ENCODE measurements at places on chromosomes 16 and 17.
A peak's percentile ranks its signal among the peaks of the same experiment; 100 is the strongest.

DNA sequence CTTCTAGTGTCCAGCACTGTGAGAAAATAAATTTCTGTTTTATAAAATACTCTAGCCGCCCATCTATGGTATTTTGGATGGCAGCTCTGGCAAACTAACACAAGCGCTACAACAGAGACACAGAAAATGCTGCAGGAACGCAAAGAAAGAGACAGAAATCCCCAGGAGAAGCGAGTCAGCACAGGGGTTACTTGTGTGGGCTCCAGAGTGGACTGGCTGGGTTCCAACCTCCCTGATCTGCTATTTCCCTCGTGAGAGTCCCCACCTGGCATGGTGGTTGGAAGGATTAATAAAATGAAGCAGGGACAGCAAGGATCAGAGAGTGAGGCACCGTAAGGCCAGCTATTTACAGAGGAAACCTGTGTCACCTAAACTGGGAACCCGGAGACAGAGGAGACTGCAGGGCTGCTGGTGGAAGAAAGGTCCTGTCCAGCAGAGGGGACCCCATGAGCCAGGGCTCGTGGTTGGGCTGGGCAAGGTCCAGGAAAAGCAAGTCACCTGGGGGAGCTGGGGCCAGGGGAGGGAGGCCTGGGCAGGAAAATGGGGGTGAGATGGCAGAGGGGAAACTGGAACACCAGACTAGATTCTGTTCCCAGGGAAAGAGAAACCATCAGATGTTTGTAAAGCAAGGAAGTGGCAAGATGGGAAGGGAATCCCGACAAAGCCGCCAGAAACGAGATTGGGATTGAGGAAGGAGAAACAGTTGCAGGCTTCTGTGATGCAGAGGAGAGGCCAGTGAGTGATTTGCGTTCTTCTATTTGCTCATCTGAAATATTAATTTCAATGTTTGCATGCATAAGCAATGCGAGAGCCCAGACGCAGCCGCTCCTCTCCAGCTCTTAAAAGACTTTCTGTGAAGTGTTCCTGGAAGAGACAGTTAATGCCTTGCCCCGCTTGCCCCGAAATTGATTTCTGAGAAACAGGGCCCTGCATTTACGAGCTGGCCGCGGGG is 63.0 kb upstream of the TEKT3 start:
- peak; percentile 46 for DNase-seq

- DNase-seq = no peak
Observed at GRCh38 chr17:80771612-80772005, 220.0 kb upstream of the CHMP6 start.

DNA sequence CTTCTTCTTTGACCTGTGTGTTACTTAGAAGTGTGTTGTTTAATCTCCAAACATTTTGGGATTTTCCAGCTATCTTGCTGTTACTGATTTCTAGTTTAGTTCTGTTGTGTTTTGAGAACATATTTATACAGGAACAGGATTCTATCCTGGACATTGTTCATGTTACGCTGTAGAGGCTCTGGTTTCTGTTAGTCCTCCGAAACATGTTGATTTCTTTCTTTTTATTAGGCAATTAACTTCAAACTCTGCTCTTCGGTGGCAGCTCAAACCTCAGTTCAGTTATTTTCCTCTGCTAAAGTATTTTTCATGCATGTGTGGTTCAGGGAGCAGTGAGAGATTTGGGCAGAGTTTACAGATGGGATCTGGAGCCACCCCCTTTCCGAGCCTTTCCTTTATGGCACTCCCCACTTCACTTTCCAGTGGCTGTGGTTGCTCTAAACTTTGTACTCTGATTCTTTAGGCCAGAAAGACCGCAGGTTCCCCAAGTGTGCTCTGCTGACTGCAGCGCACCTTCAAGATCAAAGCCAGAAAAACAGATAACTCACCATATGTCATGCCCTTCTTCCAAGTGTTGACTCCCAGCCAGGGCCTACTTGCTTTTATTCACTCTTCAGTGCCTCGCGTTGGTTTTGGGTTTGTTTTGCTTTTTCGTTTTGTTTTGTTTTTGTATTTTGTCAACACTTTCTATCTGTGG is 77.6 kb upstream of the KSR1 start:
- DNase-seq = peak; percentile 16

DNA sequence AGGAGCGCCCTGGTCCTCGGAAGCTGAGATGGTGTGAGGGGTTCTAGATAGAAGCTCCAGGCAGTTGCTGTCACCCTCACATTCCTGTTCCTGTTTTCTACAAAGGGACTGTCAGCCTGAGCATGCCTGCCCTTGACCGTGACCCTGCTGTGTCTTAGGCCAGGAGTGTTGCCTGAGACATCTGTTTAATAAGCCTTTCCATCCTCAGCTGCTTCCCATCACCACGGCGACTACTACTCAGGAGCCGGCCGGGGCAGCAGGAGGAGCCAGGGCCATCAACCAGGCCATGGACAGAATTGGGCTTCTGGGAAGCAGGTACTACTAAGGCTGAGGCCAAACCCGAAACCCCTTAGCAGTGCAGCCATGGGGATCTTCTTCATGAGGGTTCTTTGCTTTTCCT is 151.4 kb downstream of the KATNIP start:
- DNase-seq = no peak

- DNase-seq = no peak
Observed at GRCh38 chr16:9677301-9677653, 505.0 kb downstream of the GRIN2A start.

DNA sequence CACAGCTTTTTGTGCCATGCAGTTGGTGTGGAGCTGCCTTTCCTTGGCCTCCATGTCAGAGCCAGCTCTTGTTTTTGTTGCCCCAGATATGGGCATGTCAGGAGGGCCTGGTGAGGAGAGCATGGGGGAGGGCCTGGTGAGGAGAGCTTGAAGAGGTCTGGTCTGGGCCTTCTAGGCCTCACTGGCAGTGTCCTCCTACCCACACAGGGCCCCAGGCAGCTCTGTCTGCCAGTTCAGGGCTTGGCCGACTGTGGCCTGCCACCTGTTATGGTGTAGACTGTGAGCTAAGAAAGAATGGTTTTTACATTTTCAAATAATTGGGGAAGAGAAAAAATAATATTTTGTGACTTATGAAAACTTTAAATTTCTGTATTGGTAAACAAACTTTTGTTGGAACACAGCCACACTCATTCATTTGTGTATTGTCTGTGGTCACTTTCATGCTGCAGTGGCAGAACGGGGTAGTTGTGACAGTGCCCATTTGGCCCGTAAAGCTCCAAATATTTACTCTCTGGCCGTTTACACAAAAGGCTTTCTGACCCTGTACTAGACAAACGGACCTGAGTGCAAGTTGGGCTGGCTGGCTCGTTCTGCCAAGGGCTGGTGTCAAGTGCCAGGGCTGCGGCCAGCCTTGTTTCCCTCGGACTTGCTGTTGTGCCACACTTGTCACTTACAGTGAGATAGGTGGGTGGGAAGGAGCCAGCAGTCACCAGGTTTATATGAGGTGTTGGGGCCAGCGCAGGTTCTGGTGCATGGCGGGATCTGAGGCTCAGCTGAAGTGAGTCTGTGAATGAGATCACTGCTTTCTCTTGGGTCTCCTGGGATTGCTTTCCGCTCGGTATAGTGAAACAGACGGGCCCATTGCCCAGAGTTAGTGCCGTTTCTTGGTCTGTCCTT is 18.2 kb downstream of the PGS1 start:
- no peak for DNase-seq

DNA sequence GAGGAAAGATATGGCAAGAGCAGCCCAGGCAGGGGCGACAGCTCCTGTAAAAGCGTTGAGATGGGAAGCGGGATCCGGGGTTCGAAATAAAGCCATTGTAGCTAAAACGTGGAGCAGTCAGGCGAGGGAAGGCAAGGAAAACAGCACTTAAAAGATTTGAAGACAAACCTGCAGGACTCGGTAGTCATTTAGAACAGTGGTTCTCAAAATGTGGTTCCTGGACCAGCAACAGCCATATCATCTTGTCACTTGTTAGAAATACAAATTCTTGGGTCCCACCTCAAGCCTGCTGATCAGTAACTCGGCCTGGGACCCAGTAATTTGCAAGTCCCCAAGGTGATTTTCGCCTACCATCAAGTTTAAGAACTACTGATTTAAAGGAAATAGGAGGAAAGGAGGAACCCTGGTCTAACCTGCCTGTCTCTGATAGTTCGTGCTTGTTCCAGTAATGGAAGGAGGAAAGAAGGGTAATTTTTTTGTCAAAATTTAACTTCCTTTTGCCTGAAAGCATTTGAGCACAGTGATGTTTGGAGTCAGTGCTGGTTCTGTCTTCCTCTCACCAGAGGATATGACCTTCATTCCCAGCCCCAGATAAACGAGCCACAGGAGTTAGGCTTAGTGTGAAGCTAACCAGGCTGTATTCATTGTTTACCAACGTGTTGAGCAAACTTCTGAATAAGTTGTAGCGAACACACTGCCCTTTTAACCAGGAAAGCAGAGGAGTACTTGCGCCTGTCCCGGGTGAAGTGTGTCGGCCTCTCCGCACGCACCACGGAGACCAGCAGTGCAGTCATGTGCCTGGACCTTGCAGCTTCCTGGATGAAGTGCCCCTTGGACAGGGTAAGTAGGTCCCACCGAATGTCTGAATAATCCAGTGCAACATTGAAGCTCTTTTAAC is 1.1 kb downstream of the ORC6 start:
- DNase-seq = no peak

DNA sequence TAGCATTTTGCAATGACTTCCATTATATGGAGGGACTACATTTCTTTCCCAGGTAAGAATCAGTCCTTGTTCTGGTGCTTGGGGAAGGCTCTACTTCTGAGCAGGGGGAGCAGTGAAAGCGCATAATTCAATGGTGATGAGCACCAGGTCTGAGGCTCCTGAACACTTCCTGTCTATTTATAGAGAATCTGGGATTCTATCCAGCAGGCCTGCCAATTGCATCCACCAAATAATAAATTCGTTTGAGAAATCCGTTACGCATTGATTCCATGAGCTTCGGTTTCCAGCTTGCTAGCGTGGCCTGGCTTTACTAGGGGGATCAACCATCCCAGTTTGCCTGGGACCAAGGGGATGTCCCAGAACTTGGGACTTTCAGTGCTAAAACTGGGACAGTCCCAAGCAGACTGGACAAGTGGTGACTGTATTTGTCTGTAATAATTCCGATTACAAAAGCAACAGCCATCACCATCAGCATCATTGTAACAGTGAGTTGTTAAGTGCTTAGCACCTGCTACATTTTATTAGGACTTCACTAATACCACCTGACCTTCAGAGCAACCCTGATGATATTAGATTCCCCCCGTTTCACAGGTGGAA is 349.9 kb downstream of the MAF start:
- DNase-seq = no peak

GRCh38 chr17:32622540-32622939 is 135.7 kb downstream of the CDK5R1 start:
- no peak for DNase-seq

Measured in M059J (cell line).